Myocyte (in vitro differentiated cells): ENCODE measurements at places on chromosomes 7 and 10. TPM values are rescaled to one million over a fixed set of nuclear protein-coding genes. Genes with fewer than 3 reads are reported as not detected.

- DNase-seq = no peak
These were observed 64.1 kb downstream of the ZMIZ1 start for GRCh38 chr10:79132681-79133381.

DNA sequence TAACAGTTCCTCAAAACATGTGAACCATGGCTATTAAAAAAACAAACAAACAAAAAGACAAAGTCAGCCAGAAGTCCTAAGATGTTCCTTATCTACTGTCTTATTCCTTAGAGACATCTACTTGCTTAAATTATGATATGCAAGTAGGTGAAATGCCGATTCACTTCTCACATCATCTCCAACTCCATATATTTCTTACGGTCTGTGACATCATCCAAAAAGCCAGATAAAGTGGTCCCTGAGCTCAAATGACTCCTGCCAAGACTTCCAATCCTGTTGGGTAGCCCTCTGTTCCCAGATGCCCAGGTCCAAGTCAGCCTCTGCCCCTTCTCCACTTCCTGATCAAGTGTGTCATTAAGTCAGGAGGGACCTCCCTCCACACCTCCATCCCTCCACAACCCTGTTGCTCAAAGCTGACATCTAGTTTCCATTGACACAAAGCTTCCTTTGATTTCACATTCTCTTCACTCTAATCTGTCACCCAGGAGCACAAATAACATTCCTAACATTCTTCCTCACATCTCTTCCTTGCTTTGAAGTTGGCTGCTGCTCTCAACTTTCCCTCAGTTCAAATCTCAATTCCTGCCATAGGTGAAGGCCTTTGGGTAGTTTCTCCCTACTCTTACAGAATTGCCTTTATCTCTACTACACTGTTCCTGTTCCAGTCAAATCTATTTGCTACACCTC, 56.1 kb upstream of the PDLIM1 start:
- DNase-seq = no peak

DNA sequence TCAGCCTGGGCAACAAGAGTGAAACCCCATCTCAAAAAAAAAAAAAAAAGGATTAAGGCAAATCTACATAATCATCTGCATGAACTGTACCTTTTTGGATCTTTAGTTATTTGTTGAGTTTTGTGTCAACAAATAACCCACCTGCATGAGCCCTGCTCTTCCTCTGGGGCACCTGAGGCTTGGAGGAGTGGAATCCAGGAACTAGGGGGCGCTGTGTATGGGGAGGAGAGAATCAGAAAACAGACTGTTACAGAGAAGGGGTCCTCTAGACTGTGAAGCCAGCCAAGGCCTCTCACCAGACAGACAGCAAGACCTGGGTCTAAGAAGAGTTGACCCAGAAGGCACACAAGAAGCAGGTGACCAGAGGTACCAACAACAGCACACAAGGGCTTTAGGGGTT, 682.8 kb upstream of the NRP1 start:
- no peak for DNase-seq

GRCh38 chr7:133948588-133948987, 178.6 kb upstream of the LRGUK start:
- DNase-seq = no peak

- no peak for DNase-seq
These were observed 38.0 kb downstream of the CYTH3 start for GRCh38 chr7:6234384-6234783.

GRCh38 chr10:100315615-100316014, 14.4 kb downstream of the PKD2L1 start:
- DNase-seq = no peak

- DNase-seq = peak; percentile 41
These were observed 744 bp downstream of the FRAT2 start for GRCh38 chr10:97333601-97334369.

DNA sequence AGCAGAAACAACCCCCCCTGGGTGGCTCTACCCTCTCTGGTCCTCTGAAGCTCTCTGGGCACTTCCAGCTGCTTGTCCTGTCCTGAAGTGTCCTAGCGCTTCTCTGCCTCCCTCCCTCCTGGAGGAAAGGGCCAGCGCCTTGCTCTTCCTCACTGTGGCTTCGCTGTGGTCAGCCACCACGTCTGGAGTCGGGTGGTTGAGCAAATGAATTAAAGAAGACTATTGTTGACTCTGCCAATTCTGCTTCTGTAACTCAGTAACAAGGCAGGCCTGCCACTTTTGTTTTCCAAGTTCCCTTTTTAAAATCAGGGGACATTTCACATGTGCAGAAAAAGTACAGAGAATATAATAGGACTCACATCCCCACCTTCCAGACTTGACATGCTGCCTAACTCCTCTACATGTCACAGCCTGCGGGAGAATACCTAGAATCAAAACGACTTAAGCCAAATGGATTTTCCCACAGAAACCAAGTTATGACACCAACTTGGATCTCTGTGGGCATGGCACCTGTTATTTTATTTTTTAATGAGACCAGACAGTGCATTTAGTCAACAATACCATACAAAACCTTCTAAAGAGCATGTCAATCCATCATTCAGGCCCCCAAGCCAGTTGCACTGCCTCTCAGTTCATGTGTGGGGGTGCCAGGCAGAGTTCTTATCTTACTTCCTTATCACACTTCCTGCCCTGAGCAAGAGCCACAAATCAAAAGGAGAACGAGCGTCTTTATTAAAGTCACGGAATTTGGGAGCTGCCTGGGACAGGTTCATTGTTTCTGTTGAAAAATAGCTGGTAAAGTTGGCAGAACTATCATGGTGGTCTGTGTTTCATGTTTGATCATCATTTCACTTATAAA, 6.8 kb downstream of the FFAR4 start:
- DNase-seq = peak; percentile 76

The PHYHIPL gene
- not detected in 2 replicates for total RNA-seq

The FXYD4 gene
- total RNA-seq = 1.8 and 6.1 TPM in 2 replicates

The PTN gene
- total RNA-seq = 0.67 and 0.68 TPM in 2 replicates

The CPA2 gene
- total RNA-seq = not detected in 2 replicates
